ENCODE measurements at places on chromosomes 5 and 9. TPM values are rescaled to one million over a fixed set of nuclear protein-coding genes. Genes with fewer than 3 reads are reported as not detected.

- DNase-seq: no peak
These were observed 220.9 kb downstream of the MAPKAP1 start for GRCh38 chr9:125486152-125486508.

DNA sequence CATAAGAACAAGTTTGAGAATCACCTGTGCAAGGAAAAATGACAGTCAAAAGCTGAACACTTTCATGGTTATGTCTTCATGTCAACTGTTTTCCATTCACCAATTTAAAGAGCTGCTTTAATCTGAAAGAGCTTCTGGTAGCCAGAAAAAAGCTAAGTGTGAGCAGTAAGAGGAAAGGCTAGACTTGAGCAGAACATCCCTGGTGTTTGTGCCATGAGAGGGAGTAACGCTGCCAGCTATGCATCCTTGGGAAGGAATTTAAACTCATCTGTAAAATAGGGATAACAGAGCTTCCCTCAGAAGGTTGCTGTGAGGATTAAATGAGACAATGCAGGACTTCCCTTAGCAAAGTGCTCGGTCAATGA is 193.7 kb downstream of the MAPKAP1 start:
- DNase-seq: no peak

- no peak for DNase-seq
These were observed 94.6 kb downstream of the RAPGEF1 start for GRCh38 chr9:131645078-131645776.

DNA sequence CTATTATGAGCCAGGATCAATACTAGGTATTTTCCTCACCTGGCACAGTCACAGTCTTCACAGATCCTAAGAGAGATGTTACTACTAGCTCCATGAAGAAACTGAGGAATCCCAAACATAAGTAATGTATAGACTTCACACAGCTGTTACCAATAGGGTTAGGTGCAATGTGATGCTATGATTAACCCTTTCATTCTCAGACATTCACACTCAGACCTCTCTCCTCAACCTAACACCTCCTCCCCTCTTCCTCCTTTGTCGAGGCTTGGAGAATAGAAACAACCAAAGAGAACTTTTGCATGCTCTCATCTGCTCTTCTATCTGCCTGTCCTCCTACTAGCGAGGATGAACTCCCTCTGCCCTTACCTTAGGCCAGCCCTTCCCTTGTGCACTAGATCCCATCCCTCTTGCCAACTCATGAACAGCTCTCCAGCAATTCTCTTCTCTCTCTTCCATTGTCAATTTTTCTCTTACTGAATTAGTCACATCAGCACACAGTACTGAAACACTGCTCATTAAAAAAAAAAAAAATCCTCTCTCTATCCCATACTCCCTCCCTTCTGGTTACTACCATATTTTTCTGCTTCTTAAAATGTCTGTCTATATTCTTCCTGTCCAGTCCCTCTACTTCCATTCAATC is 47.7 kb downstream of the MAPKAP1 start:
- no peak for DNase-seq

DNA sequence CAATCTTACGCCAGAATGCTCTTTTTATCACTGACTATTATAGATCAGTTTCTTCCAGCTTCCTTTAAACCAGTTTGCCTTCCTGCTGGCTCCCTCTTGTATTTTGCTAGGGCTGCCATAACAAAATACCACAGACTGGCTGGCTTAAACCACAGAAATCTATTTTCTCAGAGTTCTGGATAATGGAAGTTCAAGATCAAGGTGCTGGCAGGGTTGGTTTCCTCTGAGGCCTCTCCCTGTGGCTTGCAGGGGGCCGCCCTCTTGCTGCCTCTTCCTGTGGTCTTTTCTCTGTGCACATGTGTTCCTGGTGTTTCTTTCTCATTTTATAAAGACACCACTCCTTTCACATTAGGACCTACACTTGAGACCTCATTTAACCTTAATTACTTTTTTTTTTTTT is 6.8 kb upstream of the FXN start:
- no peak for DNase-seq

- no peak for DNase-seq
These were observed 415.8 kb upstream of the PIK3R1 start for GRCh38 chr5:67799732-67800234.

DNA sequence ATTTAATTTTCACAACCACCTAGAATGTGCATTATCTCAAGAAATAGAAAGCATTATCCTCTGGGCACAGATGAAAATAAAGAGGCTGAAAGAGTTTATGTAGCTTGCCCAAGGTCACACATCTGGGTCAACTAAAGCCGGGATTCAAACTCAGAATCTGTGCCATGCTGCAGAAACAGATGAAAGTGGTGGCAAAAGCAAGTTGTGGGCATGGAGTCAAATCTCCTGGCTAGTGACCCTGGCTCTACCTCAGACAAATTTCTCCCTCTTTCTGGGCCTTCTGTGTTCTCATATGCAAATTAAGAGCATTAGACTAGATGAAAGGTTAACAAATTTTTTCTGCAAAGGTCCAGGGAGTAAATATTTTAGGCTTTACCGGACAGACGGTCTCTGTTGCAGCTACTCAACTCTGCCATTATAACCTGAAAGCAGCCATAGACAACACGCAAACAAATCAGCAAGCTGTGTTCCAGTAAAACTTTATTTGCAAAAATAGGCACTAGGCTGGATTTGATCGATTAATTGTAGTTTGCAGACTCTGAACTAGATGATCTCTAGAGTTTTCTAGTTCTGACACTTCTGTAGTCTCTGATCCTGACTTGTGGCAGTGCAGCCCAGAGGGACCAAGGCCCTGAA is 6.0 kb upstream of the ADRA1B start:
- no peak for DNase-seq

DNA sequence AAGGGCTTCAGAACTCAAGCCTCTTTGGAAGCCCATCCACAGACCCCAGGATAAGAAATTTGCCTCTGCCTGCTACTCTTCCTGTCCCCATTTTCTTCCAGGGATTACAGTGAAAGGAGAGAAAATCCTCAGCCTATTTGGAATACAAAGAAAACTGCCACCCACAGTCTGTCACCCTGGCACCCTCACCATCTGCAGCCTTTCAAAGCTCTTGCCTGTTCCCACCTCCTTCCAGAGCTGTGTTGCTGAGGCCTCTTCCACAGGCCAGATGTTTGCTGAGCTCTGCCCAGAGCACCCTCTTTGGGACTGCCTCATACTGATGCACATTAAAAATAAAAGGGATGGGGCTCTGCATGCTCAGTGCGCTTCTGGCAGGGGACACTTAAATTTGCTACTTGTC is 35.9 kb upstream of the TAF1L start:
- DNase-seq: no peak

- no peak for DNase-seq
These were observed 10.2 kb upstream of the CEP72 start for GRCh38 chr5:601771-602465.

DNA sequence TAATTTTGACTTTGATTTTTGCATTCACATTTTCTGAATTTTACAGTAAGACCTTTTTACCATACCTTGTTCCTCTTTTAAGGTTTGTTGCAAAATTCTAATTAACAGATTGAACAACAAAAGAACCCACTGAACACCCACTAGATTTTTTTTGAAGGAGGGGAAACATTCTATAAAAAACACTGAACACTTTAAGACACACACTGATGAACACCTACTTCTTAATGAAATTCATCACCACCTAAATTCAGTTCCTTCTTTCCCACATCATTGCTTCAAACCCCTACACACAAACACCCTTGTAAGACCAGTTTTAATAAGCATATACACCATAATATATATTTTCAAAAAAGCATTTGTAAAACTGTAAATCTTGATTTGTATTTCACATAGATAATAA is 559.0 kb upstream of the MEF2C start:
- DNase-seq: no peak

GRCh38 chr5:110343616-110344015 is 382.9 kb downstream of the TMEM232 start:
- no peak for DNase-seq

DNA sequence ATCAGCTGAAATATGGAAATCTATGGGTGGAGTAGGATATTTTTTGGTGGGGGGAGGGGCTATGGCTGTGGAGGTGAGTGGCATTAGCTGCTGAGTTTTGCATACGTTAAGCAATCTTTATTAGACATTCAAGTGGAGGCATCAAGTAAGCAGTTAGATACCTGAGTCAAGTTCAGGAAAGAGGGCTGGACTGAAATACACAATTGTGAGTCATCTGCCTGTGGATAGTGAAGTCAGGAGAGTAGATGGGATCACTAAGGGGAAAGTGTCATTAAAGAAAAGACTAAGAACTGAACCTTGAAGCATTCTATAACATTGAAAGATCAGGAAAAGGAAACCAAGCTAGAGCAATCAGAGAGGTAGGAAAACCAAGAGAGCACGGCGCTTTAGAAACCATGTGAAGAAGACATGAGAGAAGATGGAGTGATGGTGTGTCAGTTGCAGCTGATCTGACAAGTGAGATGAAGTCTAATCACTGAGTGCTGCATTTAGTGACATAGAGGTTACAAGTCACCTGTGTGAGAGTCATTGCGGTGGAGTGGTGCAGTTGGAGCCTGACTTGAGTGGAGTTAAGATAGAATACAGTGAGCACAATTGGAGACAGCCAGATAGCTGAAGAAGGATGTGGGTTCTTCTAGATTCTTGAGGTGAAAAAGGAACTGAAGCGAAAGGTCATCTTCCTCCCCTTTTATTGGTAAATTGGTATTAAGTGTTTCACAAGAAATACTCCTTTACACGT is 88.7 kb downstream of the PIP5K1B start:
- no peak for DNase-seq

DNA sequence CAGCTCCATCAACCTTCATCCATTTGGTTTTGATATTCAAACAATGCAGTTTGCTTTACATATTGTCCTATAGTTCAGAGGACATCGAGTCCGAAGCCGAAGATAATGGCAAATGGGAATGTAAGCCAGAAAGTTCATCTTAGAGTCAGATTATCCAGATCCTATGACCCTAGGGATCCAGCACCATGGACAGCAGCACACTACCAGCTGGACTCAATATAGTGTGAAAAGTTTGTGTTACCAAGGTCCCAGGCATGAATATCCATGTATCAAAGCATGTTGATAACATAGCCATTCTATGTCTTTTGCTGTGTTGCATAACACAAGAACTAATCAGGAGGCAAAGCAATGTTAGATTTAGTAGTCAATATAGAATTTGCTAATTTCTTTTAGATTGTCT is 46.3 kb downstream of the FSTL4 start:
- peak; percentile 5 for DNase-seq

- no peak for DNase-seq
These were observed 31.1 kb downstream of the RALGPS1 start for GRCh38 chr9:126945682-126946081.

GRCh38 chr5:114744406-114744805 is 382.5 kb downstream of the KCNN2 start:
- no peak for DNase-seq

DNA sequence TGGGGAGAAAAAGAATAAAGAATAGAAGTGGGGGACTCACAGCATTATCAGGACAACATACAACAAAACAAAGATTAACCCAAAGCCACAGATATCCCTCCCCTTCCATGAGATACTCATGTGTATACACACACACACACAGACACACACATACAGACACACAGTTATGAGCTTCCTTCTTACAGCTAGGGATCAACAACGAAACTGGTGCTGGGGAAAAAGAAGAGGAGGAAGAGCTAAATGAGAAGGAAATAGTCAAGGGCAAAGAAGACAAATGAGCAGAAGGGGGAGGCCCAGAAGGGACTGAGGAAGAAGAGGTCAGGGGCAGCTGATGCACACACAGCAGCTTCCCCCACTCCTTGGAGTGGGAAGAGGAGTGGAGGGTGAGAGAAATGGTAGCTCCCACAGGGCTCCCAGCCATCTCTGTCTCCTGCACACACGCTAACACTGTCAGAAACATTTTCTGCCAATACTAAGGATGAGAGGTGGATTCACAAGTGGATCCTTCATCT is 66.2 kb downstream of the SIL1 start:
- DNase-seq: no peak

DNA sequence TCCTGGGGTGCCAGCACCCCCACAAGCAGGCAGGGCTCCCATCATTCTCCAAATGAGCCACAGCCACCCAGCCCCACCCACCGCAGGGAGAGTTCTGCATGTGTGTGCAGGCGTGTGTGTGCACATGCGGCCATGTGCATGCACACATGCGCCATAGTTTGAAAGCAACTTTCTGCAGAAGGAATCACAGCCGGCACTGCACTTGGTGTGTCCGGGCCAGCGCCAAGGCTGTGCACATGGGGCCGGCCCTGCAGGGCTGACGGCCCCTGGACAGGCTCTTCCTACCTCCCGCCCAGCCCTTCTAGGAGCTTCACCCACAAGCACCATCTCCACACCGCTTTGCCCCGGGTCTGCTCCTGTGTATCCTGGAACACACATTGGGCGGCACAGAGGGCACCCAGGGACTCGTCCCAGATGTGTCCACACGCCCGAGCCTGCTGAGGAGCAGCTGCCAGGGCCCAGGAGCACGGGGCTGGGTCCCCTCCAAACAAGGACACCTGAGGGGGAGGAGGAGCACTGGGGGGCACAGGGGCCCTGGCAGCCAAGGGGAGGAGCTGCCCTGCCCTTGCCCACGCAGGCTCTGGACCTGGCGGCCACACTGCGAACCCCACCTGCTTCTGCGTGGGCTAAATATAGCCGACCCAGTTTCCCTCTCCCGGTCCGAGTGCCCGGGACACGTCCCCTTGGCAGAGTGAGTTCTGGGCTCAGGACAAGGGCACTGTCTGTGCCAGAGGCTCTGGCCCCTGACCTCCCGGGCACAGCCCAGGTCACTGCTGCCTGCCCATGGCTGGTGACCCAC is 19.1 kb downstream of the TPPP start:
- DNase-seq: no peak

DNA sequence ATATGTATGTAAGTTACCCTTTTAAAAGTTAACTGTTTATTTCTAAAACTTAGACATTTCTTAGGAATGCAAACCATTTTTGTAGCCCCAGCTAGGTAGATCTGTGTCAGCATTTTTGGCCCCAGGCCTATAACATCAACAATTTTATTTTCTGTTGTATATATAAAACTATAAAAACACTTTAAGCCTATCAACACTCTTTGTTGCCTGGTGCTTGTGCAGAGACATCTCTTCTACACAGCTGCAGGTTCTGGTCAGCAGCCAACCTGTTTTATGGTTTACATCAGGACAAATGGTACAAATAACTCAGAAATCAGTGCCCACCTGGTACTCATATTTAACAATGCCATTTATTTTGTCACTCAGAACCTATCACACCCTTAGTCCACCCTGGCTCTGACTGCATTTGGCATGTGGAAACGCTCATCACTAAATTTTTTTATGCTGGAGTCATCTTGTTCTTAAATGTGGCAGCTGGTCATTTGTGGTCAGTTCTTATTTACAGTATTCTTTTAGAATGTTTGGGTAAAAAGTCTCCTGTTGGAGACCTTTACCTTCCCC is 173.4 kb downstream of the DNAH5 start:
- no peak for DNase-seq

The CDH9 gene
- polyA plus RNA-seq: 8.6 TPM

The KCNT1 gene
- 0.07 TPM for polyA plus RNA-seq

The SLC45A2 gene
- 0.14 TPM for polyA plus RNA-seq

The STKLD1 gene
- polyA plus RNA-seq: 4.9 TPM

The SH3TC2 gene
- polyA plus RNA-seq: 2.7 TPM

The DBH gene
- polyA plus RNA-seq: 2.1 TPM

The MARCOL gene
- polyA plus RNA-seq: not detected

The SYNPO gene
- 26.7 TPM for polyA plus RNA-seq

The IL13 gene
- 0.15 TPM for polyA plus RNA-seq

The AK8 gene
- polyA plus RNA-seq: 3.9 TPM
